Islet precursor cell (in vitro differentiated cells): ENCODE measurements at places on chromosomes 3 and 15.
A peak's percentile ranks its signal among the peaks of the same experiment; 100 is the strongest.

DNA sequence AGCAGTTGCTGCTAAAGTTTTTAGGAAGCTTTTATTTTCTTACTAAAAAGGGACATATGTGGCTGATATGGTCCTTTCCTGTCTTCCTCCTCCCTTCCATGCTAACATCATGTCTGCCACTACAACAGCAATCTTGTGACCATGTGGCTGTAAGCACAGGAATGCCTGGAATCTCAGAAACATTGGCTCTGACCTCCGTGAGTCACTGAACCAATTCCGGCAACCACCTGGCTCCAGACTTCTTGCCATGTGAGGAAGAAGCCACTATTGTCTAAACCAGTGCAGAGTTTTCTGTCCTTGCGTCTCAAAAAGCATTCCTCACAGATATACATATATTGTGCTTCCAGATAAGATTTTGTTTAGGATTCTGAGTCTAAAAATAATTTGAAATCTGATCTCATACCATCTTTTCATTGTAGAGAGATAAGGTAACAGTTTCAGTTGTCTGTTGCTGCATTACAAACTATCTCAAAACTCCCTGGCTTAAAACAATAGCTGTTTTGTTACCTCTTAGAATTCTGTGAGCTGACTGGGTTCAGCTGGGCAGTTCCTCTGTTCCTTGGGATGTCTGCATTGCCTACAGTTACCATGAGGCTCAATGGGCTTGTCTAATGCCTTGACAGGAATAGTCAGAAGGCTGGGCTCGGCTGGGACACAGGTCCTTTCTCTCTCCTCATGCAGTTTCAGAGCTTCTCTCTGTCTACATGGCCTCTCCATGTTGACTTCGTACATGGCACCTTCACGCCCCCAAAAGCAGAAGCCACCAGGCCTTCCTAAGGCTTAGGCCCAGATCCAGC lies 77.3 kb upstream of the MAGI1 start:
- DNase-seq = peak; percentile 96

- no peak for DNase-seq
Measured at GRCh38 chr15:43095243-43095642, 10.6 kb downstream of the UBR1 start.

GRCh38 chr3:142057331-142057725 lies 92.0 kb downstream of the TFDP2 start:
- DNase-seq = no peak

- no peak for DNase-seq
Measured at GRCh38 chr15:42691308-42691707, 45.6 kb downstream of the CDAN1 start.

DNA sequence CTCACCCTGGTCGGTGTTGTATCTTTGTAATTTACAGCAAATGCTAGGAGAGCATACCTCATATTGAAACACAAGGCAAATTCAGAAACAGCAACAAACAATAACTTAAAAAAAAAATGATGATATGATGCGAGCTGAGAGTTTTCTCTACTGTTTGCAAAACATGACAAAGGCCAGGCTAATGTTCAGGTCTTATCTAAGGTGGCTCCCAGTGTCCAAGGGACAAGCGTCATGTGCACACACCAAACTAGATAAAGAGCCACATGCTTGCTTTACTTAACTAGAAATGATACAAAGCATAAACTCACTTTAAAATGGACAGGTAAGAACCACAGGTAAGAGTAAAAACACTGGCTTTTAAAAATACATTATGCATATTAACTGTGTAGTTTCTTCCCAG lies 375.9 kb downstream of the FOXP1 start:
- DNase-seq = no peak

GRCh38 chr3:46209746-46210470 lies 1.8 kb upstream of the CCR1 start:
- DNase-seq = peak; percentile 22

DNA sequence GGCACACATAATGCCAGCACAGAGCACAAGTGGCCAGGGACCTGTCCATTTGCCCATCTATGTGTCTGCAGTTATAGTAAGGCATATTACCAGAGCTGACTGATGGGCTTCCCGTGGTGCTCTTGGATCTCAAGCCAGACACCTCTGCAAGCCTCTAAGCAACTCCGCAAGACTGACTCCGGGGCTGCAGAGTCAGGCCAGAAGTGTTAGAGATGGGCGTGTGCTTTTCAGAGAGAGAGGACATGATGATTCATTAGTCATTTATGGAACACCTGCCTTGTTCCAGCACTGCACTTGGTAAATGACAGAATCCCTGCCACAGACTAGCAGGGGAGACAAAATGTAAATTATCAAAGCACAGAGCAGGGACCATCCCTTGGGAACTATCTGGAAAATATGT lies 559.0 kb downstream of the PDCD6IP start:
- no peak for DNase-seq

DNA sequence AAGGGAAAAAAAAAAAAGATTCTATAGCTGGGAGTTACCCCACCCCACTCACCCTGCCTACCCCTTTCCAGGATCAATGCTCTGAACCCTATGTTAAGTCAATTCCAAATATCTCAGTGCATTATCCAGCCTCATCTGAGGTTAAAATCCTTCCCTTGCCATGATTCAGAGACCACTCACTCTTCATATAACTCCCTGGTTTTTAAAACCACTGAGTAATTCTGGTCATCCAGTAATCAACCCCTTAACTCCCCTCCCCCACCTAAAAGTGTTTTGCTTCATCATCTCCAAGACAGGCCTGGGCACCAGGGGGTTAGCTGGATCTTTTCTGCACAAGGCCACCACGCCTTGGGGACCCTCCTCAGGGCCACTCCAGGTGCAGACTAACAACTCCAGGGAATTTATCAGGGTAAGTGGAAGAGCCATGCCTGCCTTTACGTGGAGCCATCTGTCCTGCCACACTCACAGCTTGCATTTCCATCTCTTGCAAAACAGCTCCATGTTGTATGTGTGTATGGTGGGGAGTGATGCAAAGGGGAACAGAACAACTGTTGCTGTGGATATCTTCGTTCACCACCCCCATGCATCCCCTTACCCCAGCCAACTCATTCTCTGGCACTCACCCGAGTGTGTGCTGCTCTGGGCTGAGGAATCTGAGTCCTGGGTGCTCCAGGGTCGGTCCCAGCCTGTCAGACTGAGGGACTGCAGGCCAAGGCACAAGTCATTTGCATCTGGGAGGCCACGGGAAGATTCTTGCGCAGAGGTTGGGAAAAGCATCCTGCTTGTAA lies 30.7 kb upstream of the RPS17 start:
- peak; percentile 74 for DNase-seq
